AG08396 (cell line): ENCODE measurements at places on chromosomes 7 and 10.

GRCh38 chr10:70616761-70617160 lies 14.2 kb upstream of the PRF1 start:
- no peak for DNase-seq

GRCh38 chr10:18490755-18491154 lies 160.6 kb downstream of the NSUN6 start:
- no peak for DNase-seq

- DNase-seq = no peak
These were observed 7.6 kb upstream of the ORAI2 start for GRCh38 chr7:102425639-102426267.

GRCh38 chr7:66634816-66635215 lies 6.1 kb downstream of the KCTD7 start:
- DNase-seq = no peak

DNA sequence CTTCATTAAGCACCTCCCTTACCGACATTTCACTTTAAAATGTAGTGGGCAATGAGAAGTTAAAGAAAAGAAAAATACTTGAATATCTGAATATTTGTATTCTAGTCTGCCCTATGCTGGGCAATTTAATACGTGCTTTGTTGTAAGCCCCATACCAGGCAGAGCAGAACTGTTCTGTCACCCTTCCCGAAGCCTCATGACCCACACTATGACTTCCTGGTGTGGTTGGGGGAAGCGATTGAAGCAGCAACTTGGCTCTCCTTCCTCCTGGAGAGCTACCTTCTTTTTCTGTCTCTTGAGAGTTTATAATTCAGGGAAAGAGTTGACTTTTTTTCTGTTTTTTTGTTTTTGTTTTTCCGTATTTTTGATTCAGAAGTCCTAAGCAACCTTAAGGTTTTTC lies 243.7 kb downstream of the INHBA start:
- DNase-seq = no peak

DNA sequence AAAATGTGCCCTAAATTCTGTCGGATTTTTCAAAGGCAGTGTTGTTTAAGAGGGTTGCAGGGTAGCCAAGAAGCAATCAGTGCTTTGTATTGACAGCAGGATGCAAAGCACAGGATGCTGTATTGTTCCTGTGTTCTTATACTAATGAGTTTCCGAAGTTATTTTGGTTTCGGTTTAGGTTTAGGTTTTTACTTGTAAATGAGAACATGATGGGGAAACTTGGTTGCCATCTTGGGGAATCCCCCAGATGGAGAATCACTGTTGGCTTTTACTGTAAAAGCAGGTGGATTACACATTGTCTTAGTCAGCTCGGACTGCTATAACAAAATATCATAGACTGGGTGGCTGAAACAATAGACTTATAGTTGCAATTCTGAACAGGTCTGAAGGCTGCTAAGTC lies 72.1 kb downstream of the INHBA start:
- no peak for DNase-seq

- no peak for DNase-seq
These were observed 611.6 kb upstream of the FZD8 start for GRCh38 chr10:36253731-36254130.

GRCh38 chr7:130279286-130279685 lies 12.6 kb downstream of the CPA2 start:
- DNase-seq = no peak

DNA sequence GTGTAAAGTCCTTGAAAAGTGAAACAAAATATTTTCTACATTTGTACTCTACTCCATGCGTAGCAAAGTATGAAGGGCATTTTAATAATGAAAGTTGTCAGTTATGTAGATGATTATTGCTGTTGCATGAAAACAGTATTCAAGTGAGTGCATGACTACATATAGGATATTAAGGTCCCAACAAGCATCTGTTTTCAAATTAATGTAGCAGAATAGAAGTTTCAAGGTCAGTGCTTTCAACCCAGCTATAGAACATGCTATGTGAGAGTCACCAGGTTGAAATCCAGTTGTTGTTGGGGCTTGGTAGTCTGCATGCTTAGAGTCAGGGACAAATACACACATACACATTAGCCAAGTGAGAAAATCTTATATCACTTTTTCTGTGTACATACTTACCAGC lies 14.8 kb downstream of the CD36 start:
- DNase-seq = no peak

DNA sequence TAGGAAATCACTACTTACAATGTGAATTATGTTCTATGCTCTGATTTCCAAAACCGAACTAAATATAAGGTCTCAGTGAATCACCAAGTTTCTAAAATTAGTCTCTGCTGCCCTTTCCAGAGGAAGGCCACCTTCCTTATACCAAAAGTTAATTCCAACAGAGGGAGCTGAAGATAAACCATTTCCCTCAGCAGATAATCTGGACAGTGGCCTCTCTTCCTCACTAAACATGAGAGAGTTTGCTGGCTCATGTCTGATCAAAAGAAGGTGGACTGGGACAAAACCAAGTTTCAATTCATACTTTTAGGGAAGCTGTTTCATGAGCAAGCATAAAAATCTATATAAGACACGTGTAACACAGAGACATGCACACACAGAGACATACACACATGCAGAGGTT lies 6.4 kb downstream of the FEZF1 start:
- no peak for DNase-seq

GRCh38 chr10:79453392-79453791 lies 8.0 kb upstream of the ZCCHC24 start:
- no peak for DNase-seq

- DNase-seq = no peak
These were observed 1.8 kb downstream of the CEP55 start for GRCh38 chr10:93498166-93498565.

GRCh38 chr10:119656760-119657159 lies 5.6 kb downstream of the BAG3 start:
- DNase-seq = no peak

DNA sequence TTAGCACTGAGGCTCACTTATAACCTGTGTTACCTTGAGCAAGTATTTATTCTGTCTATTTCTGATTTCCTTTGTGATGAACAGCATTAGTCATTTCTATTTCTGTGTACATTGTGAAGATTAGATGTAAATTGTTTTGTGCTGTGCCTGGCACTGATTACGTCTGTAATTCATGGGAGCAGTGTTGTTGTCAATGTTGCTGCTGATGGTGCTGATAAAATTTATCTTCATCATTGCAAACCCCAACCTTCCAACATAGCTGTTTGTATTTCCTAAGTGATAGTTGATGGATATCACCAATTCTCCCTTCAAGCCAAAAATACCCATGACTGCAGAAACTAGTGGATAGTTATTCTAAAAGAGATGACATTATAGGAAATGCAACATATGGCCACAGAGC lies 400.5 kb upstream of the GRM3 start:
- DNase-seq = no peak

DNA sequence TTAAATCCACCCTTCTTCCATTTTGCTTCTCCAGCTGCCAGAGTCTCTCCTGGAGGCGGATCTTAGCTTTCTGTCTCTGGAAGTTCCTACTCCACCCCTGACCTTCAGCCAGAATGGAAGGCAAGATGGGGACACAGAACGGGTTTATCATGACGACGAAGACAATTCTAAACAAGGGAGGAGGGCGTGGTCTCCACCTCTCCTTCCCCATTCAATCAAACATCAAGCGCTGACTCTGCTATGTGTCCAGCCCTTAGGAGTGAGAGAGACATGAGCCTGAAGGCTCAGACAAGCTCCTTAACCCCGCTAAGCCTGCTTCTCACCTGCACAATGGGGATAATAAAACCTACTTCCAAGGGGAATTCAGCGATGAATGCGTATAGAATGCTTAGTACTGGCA lies 3.1 kb downstream of the CYP17A1 start:
- no peak for DNase-seq

GRCh38 chr10:121076776-121077715 lies 225.9 kb downstream of the WDR11 start:
- no peak for DNase-seq

DNA sequence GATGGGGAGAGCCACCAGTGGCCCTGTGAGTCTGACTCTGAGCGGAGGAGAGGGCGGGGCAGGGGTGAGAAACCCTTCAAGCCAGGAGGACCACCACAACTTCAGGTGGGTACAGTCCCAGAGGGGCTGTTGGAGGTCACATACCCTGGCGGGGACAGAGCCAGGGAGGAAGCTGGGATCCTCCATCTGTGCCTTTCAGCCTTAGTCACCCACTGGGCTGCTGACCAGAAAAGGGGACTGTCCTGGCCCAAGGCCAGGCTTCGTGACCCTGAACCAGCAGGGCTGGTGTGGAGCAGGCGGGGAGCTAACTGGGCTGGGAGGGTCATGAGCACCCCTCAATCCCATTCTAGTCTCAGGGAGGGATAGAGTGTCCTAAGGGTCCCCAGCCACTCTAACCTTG lies 1.5 kb upstream of the CALHM3 start:
- DNase-seq = peak; percentile 70

DNA sequence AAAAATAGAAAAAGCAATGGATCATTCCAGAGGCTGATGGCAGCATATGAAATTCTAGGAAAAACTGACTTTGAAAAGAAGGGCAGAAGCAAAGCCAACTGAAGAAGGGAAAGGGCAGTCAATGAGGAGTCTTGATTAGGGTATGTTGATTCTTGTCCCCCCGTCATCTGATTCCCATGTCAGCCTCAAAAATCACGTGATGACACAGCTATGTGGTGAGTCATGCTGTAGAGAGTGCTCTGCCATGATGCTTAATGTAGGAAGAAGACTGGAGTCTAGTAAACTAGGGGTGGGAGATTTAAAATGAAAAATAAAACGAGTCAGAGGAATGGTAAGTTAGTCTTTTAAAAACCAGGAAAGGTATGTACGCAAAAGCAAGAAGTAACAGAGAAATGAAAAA lies 3.9 kb upstream of the POU6F2 start:
- DNase-seq = no peak

DNA sequence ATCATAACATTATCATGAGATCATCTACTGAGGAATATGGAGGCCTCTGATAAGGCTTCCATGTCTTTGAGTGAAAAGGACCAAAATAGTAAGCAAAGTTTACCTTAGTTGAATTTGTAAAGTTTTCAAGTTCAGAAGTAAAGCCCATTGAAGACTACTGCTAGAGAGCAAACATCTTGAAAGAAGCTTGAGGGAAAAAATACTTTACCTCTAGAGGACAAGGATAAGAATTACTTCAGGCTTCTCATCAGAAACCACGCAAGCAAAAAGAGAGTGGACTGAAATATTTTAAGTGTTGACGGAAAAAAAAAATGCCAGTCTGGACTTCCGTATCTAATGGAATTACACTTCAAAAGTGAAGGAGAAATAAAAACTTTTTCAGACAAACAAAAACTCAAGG lies 114.3 kb downstream of the MPP7 start:
- no peak for DNase-seq

DNA sequence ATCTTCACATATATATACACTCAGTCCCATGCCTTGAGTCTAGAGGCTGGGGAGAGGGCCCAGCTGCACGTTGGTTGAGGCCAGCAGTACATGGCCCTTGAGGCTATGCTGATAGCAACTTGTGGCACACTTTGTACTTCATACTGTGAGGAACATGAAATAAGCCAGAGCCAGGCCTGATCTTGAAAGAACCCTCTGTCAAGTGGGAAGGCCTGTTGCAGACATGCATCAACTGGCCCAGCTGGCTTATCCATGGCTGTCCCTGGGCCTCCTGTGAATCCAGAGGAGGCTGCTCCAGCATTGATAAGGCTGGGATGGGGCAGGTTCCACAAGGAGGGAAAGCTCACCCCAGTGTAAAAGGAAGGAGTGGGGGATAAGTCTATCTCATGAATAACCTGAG lies 140.4 kb downstream of the NRF1 start:
- no peak for DNase-seq

GRCh38 chr10:28169525-28169924 lies 133.3 kb downstream of the MPP7 start:
- DNase-seq = no peak
